Activated CD4-positive, alpha-beta memory T cell treated with anti-CD3 and anti-CD28 coated beads, Interleukin-2, amount 10 ng/mL, durations not matched to agents 7 days and 5 days (primary cell): ENCODE measurements at places on chromosomes 7 and 10. TPM values are rescaled to one million over a fixed set of nuclear protein-coding genes. Genes with fewer than 3 reads are reported as not detected.

DNA sequence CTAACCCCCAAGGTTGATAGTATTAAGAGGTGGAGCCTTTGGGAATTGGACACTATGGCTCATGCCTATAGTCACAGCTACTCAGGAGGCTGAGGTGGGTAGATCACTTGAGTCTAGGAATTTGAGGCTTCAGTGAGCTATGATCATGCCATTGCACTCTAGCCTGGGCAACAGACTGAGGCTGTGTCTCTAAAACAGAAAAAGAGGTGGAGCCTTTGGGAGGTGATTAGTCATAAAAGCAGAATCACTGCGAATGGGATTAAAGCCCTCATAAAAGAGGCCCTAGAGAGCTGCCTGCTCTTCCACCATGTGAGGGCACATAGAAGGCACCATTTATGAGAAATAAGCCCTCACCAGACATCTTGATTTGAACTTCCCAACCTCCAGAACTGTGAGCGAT is 81.9 kb downstream of the SKAP2 start:
- H3K4me1 ChIP-seq = no peaks in the 10 kb centered on the region
- H3K4me3 ChIP-seq = no peak overlapping the region
- H3K27ac ChIP-seq = no peak overlapping the region
- no peak for DNase-seq
- peaks cover 2% of the 10 kb centered on the region for H3K27me3 ChIP-seq

DNA sequence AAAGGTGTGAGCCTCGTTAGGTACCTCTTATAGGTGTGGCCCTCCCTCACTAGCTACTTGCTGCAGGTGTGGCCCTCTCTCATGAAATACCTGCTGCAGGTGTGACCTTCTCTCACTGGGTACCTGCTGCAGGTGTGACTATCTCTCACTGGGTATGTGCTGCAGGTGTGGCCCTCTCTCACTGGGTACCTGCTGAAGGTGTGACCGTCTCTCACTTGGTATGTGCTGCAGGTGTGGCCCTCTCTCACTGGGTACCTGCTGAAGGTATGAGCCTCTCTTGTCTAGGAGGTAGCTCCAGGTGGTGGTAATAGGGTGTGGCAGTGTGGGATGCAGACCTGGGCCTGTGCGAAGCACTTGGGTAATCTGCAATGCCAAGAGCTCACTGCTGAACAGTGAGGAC is 170.7 kb upstream of the PLPP4 start:
- no peak overlapping the region for H3K27ac ChIP-seq
- H3K4me1 ChIP-seq = no peaks in the 10 kb centered on the region
- H3K27me3 ChIP-seq = no peaks in the 10 kb centered on the region
- DNase-seq = no peak
- no peak overlapping the region for H3K4me3 ChIP-seq

Gene ALDH18A1
- 44.7 TPM for total RNA-seq

Gene ITPRID1
- not detected for total RNA-seq

DNA sequence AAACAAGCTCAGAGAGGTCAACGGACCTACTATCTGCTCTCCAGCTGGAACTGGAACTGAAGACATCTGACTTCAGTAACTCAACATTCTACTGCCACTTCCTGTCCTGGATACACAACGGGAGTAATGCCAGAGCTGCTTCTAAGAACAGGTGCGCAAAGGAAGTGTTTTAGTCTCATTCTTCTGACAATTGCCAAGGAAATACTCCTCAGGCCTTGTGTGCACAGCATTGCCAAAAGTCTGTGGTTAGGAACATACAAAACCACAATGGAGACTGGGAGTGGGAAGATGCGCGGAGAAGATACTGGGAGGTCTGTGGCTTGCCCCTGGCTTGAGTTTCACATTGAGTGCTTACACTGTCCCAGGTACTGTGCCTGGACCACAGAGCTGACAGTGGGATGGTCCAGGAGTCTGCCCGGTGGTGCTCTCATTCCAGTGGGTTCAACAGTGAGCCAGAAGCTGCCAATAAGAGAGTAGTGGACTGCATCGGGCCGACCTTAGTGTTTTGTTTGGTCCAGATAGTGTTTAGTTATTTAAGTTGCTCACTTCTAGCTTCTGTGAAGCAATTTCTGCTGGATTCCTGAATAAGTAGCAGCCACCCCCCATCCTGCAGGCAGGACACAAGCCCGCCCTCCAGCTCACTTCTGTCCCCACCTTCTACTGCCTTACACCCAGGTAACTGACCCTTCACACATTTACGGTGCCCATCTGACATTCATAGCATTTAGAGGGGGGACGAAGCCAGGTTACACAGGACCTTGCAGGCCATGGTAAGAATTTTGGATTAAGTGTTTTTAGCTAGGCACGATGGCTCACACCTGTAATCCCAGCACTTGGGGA is 10.3 kb downstream of the TBL2 start:
- no peak for DNase-seq
- peaks cover 33% of the 10 kb centered on the region for H3K36me3 ChIP-seq
- H3K27ac ChIP-seq = peak overlapping the region; percentile 11
- no peak overlapping the region for H3K4me3 ChIP-seq
- H3K4me1 ChIP-seq = peaks cover 29% of the 10 kb centered on the region

Gene DNAH11
- 2.1 TPM for total RNA-seq

Gene STEAP4
- total RNA-seq = not detected

Gene OR2A1
- not detected for total RNA-seq

- H3K4me1 ChIP-seq = no peaks in the 10 kb centered on the region
- H3K4me3 ChIP-seq = no peak overlapping the region
- no peaks in the 10 kb centered on the region for H3K36me3 ChIP-seq
Observed at GRCh38 chr10:97816609-97817008, 33.0 kb upstream of the GOLGA7B start.

Gene CHPF2
- total RNA-seq = 56.0 TPM

DNA sequence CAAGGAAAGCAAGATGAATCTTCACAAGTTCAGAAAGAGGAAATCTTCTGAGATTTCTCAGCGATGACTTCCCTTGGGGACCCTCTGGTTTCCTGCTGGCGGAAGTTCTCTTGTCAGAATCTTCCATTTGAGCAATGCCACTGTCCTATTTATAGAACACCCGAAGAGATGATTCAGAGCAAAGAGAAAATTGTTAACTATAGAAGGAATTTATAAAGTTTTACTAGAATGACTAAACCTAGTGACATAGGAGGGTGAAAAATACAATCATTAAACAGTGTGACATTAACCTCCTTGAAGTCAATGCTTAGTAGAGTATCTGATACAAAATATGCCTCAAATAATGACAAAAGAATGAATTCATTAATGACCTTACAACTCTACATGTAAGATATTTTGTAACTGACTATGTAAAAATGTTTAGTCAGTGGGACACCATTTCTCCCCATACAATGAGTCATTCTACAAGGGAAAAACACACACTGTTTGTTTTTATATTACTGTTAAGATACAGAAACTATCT is 206.5 kb upstream of the CNTNAP2 start:
- no peak for DNase-seq
- H3K4me3 ChIP-seq = no peak overlapping the region
- no peaks in the 10 kb centered on the region for H3K4me1 ChIP-seq
- no peak overlapping the region for H3K27ac ChIP-seq
- H3K27me3 ChIP-seq = no peaks in the 10 kb centered on the region
- H3K36me3 ChIP-seq = no peaks in the 10 kb centered on the region

DNA sequence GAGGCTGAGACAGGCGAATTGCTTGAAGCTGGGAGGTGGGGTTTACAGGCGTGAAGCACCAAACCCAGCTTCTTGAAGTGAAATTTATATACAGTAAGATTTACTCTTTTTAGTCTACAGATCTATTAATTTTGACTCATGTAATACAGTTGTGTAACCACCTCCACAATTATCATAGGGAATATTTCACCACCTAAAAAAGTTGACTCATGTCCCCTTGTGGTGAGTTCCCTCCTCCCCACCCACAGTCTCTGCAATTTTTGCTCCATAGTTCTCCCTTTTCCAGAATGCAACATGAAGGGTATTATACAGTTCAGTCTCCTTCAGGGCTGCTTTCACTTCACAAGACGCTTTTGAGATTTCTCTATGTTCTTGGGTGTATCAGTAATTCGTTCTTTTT is 156.8 kb downstream of the FAM107B start:
- H3K4me1 ChIP-seq = peaks cover 24% of the 10 kb centered on the region
- no peak for DNase-seq
- H3K4me3 ChIP-seq = no peak overlapping the region
- H3K27me3 ChIP-seq = no peaks in the 10 kb centered on the region
- H3K27ac ChIP-seq = no peak overlapping the region

DNA sequence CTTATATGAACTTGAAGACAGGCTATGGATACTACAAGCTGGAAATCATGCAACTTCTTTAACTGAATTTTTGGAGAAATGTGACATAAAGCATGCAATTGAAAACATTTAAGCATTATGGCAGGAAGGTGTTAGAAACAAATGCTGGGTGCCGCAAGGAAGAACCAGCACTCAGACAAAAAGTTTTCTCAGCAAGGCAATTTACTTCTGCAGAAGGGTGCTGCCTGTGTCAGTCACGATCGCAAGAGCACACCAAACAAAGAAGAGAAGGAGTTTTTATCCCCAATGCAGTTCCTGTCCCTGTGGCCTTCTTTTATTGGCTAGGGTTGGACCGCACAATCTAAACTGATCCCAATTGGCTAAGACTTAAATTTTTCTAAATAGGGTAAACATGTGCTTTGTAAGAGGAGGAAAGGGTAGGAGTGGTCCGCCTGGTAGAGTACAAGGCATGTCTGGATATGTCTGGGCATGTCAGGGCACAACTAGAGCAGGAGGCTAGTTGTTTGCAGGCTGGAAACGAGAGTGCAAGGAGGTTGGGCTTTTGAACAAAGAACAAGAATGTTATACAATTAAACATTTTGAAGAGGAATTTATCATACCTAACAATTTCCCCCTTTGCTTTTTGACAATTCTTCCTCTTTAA is 109.6 kb upstream of the FAM3C start:
- peaks cover 2% of the 10 kb centered on the region for H3K4me1 ChIP-seq
- H3K27ac ChIP-seq = no peak overlapping the region
- H3K36me3 ChIP-seq = peaks cover 34% of the 10 kb centered on the region
